Posterior cingulate gyrus (tissue), 11 donors: ENCODE measurements at places on chromosomes 7 and 10.

GRCh38 chr7:26112203-26112740 is 39.7 kb upstream of the NFE2L3 start:
- DNase-seq, result no peak

GRCh38 chr10:110192552-110192951 is 14.9 kb upstream of the MXI1 start:
- DNase-seq, result no peak

- no peak for DNase-seq
These were observed 138.3 kb downstream of the BMPER start for GRCh38 chr7:34043461-34044305.

GRCh38 chr7:33107136-33108066 is 1.8 kb downstream of the RP9 start:
- DNase-seq, result no peak

DNA sequence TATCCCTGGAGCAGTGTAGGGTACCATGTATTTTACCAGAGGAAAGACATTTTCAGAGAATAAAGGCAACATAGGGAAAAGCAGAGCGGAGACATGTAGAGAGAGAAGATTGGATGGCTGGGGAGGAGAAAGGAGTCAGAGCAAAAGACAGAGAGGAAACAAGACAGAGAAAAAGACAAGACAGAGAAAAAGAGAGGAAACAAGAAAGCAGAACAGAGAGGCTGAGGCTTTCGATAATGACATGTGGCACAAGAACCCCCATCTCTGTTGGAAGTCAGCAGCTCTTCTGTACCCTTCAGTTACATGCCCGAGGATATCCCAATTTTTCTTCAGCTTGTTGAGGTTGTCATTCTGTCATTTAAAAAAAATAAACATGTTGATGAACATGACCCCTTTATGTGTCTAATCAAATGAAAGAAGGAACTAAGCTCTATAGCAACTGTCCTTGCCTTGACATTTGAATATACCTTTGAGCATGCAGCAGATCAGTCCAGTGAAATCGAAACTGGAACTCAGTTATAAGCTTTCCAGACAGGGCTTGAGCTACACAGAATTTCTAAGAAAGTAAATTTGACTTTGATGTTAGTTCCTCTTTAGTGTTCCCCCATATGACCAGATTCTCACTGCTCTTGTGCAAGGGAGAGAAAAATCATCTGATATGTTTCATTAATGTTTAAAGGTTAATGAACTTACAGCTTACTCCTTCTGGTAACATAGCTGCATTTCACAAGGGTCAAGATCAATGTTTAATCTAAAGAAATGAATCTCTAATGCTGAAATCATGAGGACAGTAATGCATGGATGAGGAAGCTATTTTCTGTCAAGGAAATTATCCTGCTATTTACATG is 75.1 kb upstream of the SP4 start:
- DNase-seq, result no peak

DNA sequence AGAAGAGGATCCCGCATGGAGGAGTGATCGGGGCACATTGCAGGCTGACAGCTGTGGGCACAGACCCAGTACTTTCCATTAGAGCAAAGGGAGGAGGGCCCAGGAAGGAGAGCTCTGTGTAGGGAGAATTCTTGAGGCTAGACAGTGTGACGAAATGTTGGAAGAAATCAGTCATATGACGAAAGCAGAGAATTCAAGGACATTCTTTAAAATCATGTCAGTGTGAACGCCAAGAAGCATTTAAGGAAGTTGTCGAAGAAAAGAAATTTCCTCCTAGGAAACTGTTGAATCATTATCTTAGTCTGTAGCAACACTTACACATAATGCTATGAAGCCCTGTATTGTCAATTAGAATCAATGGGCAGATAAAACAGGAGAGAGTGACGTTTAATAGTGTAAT is 191.3 kb upstream of the ADARB2 start:
- no peak for DNase-seq

- no peak for DNase-seq
These were observed 206.6 kb downstream of the CELF2 start for GRCh38 chr10:11224321-11224720.

GRCh38 chr10:6146921-6147320 is 55.8 kb upstream of the PFKFB3 start:
- no peak for DNase-seq

DNA sequence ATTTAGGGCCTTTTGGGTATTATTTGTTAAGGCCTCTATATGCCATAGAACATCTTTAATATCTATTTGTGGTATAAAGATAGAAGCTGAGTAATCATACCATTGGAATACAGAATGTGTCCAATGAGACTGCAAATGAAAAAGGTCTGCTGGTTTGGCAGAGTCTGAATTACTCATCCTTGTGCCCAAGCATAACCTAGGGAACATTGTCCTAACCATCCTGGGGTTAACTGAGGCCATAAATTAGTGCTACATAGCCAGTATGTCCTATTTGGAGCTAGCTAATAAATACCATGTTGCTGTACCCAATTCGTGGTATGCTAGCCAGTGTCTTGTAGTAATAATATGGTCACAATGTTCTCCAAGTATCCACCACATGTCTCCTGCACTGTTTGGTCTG is 117.1 kb downstream of the ANKRD26 start:
- DNase-seq, result no peak

DNA sequence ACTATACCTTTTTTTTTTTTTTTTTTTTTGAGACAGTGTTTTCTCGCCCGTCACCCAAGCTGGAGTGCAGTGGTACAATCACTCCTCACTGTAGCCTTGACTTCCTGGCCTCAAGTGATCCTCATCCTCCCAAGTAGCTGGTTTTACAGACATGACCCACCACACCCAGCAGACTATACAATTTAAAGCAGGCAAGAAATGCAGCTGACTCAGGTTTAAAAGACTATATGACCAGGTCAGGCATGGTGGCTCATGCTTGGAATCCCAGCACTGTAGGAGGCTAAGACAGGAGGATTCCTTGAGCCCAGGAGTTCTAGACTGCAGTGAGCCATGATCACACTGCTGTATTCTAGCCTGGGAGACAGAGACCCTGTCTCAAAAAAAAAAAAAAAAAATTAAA is 89.5 kb upstream of the AUTS2 start:
- DNase-seq, result no peak

GRCh38 chr10:32379318-32379949 is 32.5 kb upstream of the EPC1 start:
- DNase-seq, result no peak
